ENCODE measurements at places on chromosomes 16 and 17.

GRCh38 chr16:79950932-79951719 lies 350.6 kb upstream of the MAF start:
- no peak for DNase-seq

DNA sequence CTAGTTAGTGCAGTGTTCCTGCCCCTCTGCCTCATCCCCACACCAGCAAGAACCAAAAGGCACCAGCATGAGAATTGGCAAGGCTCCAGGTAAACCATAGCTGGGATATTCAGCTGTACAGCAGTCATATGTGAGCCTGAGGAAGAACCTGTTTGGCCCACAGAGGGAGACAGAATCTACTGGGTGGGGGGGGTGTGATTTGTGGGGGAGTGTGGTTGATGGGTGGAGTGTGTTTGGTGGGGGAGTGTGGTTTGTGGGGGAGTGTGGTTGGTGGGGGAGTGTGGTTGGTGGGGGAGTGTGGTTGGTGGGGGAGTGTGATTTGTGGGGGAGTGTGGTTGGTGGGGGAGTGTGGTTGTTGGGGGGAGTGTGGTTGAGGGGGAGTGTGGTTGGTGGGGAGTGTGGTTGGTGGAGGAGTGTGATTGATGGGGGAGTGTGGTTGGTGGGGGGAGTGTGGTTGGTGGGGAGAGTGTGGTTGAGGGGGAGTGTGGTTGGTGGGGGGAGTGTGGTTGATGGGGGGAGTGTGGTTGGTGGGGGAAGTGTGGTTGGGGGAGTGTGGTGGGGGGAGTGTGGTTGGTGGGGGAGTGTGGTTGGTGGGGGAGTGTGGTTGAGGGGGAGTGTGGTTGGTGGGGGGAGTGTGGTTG lies 19.5 kb downstream of the MINK1 start:
- DNase-seq = no peak

- DNase-seq = no peak
These were observed 24.7 kb downstream of the ZFP90 start for GRCh38 chr16:68563631-68564381.

GRCh38 chr16:75023009-75023408 lies 24.2 kb downstream of the ZNRF1 start:
- no peak for DNase-seq

GRCh38 chr16:1441391-1441829 lies 2.9 kb downstream of the CCDC154 start:
- no peak for DNase-seq

All from activated CD4-positive, alpha-beta T cell treated with anti-CD3 and anti-CD28 coated beads for 4 hours (primary cell).